ENCODE measurements at places on chromosomes 7 and 10.

GRCh38 chr10:86329896-86330680, 36.5 kb downstream of the GRID1 start:
- DNase-seq: no peak

GRCh38 chr7:929311-929711, 25.2 kb downstream of the ADAP1 start:
- DNase-seq: no peak

- DNase-seq: no peak
Measured at GRCh38 chr10:12822126-12822892, 179.2 kb downstream of the CCDC3 start.

DNA sequence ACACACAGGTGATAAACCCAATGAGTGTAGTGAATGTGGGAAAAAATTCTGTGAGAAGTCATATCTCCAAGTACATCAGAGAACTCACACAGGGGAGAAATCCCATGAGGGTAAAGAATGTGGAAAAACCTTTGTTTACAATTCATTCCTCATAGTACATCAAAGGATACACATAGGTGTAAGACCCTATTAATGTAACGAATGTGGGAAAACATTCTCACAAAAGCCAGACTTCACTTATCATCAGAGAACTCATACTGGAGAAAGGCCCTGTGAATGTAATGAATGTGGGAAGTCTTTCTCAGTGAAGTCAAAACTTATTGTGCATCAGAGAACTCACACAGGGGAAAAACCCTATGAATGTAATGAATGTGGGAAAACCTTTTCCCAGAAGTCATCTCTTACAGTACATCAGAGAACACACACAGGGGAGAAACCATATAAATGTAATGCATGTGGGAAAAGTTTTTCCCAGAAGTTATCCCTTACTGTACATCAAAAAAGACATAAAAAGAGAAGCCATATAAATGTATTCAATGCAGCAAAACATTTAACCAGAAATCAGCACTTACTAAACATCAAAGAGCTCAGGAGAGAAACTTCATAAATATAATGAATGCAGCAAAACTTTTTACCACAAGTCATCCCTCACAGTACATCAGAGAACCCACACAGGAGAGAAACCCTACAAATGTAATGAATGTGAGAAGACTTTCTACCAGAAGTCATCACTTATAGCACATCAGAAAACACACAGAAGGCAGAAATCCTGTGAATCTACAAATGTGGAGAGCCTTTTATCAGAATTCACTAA, 49.8 kb downstream of the ZNF239 start:
- no peak for DNase-seq

GRCh38 chr7:15167912-15168311, 265.4 kb upstream of the DGKB start:
- DNase-seq: no peak

DNA sequence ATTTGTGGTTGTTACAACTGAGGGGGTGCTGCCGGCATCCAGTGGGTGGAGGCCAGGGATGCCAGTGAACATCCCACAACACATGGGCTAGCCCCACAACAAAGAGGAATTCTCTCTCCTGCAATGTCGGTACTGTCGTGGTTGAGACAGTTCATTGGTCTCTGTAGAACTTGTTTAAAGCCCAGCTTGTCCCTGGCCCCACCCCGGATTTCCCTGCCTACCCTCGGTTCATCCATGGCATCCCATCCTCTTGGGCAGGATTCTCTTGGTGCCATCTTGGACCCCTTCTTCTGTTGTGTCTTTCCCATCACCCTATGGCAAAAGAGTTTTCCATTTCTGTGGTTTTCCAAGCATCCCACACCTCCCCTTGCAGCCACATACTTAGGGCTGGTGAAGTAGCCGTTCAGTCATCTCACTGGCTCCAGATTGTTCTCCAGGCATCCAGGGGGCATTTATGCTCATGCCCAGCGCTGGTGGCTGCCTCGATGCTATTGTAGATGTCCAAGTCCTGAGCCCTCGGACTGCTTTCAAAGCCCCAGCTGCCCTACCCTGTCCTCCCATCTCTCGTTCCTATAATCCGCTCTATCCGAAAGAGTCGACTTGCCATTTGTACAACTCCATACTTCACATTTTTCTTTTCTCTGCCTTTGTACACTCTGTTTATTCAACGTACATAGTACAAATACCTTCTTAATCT, 39.2 kb downstream of the MGMT start:
- no peak for DNase-seq

GRCh38 chr10:110827875-110828274, 43.9 kb upstream of the PDCD4 start:
- DNase-seq: no peak

GRCh38 chr7:127677433-127678230, 25.6 kb downstream of the SND1 start:
- DNase-seq: no peak

- no peak for DNase-seq
Measured at GRCh38 chr10:12896251-12896650, 105.3 kb downstream of the CCDC3 start.

- DNase-seq: no peak
Measured at GRCh38 chr7:158541346-158542010, 46.1 kb downstream of the PTPRN2 start.

DNA sequence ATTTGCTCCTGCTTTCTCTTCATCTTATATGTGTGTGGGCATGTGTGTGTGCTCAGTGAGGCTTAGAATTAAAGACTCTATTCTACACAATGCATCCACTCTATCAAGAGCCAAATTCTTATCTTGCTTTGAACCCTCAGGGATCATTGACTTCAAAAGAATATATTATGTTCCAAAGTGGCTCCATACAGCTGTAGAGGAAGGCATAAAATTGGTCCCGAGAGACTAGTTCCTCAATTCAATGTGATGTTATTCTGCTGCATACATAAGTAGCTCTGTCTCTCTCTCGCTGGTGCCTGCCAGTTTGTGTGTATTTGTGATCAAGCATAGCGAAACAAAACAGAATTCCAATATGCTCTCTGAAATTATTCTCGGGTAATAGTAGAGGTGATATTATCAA, 997.9 kb upstream of the POT1 start:
- DNase-seq: no peak

- DNase-seq: no peak
Measured at GRCh38 chr7:111600091-111600490, 37.8 kb upstream of the IMMP2L start.

GRCh38 chr7:122789156-122789555, 86.4 kb upstream of the RNF148 start:
- no peak for DNase-seq

- DNase-seq: no peak
Measured at GRCh38 chr10:74926791-74927585, 100.6 kb downstream of the KAT6B start.

DNA sequence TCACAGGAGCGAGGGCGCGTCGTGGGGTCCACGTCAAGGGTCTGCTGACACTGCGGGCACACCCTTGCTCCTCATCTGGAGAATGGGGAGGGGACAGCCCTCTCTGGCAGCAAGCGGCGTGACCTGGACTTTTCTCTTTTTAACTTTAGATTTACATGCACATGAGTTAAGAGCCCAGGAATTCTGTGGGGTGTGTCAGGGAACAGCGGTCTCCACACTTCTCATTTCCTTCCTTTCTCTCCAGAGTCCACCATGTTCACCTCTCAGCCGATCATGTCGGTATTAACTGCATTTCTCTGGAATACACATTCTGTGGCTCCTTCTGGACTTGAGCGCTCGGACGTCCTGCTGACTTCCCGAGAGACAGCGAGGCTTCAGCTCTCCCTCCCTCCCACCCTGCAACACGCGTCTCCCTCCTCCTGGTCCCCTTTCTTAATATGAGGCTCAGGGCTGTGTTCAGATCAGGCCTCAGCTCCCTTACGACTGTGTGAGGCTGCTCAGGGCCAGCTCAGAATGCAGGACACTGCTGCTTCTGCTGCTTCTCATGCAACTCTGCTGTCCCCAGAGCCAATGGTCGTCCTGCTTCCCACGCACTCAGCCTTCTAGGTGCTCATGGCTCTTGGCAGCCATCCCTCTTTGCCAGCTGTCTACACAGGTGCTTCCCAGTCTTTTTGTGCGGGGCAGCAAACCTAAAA, 261.3 kb downstream of the ELFN1 start:
- no peak for DNase-seq

- DNase-seq: no peak
Measured at GRCh38 chr10:2300231-2300630, 562.9 kb upstream of the ADARB2 start.

DNA sequence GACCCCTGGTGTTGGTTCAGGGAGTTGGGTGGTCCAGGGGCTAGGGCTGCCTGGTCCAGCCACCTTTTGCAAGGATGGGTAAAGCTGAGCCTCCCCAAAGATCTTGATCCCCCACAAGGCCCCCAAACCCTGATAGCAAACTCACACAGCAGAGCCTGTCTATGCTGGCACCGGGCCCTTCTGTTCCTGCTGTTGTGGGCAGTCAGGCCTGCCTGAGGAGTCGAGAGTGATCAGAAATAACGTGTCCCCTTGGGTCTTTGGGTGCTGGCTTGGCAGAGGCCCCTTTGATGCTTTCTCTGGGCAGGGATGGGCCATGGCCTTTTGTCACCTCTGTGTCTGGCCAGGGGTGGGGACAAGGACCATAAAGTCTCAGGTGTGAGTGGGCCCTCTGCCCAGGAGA, 715 bp upstream of the MUC12 start:
- DNase-seq: no peak

- no peak for DNase-seq
Measured at GRCh38 chr7:901388-902154, 25.2 kb downstream of the GET4 start.

DNA sequence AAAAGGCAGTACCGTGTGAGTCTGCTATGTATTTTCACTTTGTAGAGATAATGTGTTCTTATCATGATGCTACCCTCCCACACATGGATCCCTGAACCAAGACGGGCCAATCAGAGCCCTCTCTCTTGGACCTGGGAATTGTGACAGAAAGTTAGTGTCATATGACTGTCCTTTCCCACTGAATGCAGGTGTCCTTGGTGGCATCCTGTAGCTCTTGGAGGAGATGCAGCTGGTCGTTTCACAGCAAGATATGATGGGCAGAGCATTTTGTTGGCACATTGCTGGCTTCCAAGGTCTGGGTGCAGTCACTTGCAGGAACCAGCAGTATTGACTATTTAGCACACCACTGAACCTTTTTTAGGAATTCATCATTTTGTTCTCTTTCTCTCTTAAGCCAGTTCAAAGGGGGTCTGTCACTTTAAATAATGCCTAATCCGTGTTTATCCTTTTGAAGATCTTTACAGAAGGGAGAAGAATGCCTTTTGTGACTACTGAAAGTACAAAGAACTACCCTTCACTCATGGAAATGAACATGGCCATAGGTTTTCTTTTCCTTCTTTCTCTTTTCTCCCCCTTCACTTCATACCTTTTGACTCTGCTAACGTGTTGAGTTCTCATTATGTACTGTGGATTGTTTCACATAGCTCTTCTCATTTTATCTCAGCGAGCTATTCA, 125.1 kb downstream of the PLXDC2 start:
- no peak for DNase-seq

- no peak for DNase-seq
Measured at GRCh38 chr7:45643630-45644029, 69.5 kb downstream of the ADCY1 start.

DNA sequence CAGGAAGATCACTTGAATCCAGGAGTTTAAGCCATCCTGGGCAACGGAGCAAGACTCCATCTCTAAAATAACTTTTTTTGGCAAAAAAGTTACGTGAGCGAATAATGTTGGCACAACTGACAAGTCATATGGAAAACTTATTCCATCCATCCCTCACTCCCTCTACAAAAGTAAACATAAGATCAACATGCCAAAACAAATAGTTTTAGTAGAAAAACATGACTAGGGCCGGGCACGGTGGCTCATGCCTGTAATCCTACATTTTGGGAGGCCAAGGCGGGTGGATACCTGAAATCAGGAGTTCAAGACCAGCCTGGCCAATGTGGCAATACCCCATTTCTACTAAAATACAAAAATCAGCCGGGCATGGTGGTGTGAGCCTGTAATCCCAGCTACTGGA, 25.6 kb downstream of the SLC25A16 start:
- no peak for DNase-seq

GRCh38 chr10:24727786-24728185, 4.1 kb upstream of the ARHGAP21 start:
- no peak for DNase-seq

All from stimulated activated CD8-positive, alpha-beta memory T cell treated with anti-CD3 and anti-CD28 coated beads, Interleukin-2, amount 100 ng/mL, for 1 hour (primary cell).